ENCODE measurements at places on chromosomes 7 and 10.

DNA sequence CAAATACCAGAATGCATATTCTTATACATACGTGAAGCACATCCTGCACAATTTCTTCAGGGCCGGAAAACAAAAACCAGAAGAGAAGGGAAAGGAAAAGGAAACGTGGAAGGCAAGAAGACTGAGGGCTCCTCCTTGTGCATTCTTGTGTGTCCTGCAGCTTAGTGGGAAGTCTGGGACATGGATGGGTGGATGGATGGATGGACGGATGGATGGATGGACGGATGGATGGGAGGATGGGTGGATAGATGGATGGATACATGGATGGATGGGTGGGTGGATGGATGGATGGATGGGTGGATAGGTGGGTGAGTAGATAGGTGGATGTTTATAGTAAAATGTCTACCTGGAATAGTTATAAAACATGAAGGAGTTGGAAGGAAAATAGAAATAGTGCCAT is 30.8 kb upstream of the SLC35B4 start:
- DNase-seq = no peak

DNA sequence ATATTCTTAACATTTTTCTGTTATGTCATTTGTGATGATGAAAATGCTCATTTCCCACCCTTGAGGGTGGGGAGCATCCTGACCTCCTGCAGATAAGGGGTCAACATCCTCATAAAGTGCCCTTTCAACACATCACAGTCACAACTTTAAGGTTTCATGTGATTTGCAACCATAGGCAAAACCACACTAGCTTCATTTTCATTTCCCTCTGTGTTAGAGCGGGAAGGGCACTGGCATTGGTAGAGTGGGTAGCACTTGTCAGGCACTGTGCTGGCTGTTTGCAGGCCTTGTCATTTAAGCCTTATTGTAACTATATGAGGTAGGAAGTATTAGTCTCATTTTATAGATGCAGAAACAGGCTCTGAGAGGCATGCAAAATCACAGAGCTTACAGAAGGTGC is 39.8 kb downstream of the PSMC2 start:
- no peak for DNase-seq

DNA sequence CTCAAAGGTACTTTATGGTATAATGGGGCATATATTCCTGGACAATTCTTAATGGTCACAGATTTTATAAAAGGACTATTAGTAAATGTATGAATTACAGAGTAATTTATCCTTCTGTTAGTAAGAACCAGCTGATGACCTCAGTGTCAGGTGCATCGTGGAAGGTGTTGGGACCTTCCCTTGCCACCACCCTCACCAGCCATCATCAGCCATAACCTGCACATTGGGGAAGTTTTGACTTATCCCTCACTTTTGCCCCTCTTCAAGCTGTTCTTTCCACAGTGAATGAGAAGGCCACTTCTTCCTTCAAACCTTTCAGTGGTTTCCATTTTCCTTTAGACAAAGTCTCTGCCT is 52.2 kb downstream of the FIGNL1 start:
- DNase-seq = no peak

GRCh38 chr7:36011588-36011965 is 141.5 kb upstream of the EEPD1 start:
- DNase-seq = no peak

DNA sequence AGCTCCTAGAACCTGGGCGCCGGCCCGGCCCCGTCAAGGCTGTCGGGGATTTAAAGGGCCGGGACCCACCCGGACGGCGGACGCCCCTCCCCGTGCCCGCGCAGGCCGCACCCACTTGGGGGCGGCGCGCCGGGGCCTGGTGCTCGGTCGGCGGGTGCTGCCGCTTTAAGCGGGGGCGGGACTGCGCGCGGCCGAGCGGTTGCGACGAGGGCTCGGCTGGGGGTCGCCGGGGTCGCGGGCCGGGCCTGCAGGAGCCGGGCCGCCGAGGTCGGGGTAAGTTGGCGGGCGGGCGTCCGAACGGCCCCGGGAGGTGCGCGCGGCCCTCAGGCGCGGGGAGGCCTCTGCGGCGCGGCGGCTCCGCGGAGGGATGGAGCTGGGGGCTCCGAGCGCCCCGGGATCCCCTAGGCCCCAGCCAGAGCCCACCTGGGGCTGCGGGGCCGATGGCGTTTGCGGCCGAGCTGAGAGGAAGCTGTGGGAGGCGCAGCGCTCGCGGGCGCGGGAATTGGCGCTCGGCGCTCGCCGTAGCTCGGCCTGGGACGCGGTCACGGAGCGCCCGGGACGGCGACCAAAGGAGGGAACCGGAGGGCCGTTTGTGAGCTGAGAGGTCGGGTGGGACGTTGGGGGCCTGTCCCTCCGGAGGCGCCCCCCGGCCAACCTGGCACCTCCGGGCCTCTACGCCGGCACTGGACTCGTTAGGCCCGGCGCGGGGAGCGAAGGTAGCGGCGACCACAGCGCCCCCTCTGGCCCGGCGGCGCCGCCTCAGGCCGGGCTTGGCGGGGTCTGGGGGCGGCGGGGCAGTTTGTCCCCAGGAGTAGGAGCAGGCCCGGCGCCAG is at the start of gene TRRAP:
Gene TRRAP (plus strand): TSS at position 168 of the 833 bp plus-strand sequence. CDS start 2,619 bp downstream, outside the sequence.
- DNase-seq = peak; percentile 84
